ENCODE measurements at places on chromosomes 2 and 18.

GRCh38 chr18:38642711-38643110 is 1077.1 kb upstream of the CELF4 start:
- DNase-seq = no peak

- no peak for DNase-seq
These were observed 40.2 kb downstream of the EFR3B start for GRCh38 chr2:25082002-25082622.

GRCh38 chr2:11945139-11946126 is 199.0 kb downstream of the LPIN1 start:
- no peak for DNase-seq

- DNase-seq = no peak
These were observed 11.0 kb upstream of the PLB1 start for GRCh38 chr2:28484835-28485234.

DNA sequence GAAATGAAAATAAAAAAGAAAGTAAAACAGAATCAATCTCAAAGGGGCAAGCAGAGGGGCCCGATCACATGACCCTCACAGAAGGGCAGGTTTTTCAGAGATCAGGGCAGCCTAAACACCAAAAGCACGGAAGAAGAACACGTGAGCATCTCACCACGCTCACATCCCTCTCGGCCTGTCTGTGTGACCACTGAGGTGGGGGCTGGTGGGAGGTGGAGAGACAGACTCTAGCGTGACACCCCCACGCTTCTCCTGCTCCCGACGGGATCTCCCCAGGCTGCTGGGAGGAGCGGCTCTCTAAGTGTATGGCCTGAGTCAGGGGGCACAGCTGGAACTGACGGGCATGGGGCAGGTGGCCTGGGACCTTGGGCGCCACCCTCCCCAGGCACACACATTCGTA is 23.5 kb upstream of the MTERF4 start:
- DNase-seq = no peak

GRCh38 chr2:234950730-234951663 is 820 bp upstream of the SH3BP4 start:
- no peak for DNase-seq

- no peak for DNase-seq
These were observed 212.5 kb downstream of the ZFP36L2 start for GRCh38 chr2:43013821-43014345.

DNA sequence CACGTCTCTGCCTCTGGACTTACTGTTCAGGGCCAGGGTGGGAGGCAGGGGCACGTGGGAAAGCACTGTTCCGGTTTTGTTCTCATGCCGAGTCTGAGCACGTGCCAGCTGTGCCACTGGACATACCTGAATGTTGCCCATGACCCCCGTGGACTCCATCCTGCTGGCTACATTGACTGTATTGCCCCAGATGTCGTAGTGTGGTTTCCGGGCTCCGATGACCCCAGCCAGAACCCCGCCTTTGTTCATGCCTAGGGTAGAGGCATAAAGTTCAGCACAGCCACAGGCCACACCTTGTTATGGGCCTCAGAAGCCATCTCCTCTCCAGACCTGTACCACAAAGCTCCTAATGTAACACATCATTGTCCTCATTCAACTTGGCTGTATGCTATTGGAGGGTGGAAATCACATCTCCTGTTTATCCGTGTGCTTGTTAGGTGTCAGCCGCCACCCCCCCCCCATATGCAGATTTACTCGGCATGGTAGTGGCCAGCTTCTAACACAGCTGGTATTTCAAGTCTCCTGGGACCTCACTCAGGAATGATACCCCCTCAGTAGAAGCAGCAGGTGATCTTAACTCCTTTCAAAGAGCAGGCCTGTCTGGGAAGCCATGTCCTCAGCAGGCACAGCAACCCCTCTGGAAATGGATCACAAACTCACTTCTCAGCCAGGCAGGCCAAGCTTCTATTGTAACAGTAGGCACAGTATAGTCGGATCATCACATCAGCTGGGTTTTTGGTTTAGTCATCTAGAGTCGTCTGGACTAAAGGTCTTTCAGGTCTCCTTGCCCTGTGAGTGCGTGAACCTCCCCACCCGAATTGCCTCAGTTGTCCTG is 27.6 kb downstream of the CENPO start:
- no peak for DNase-seq

GRCh38 chr2:57450170-57450569 is 596.4 kb upstream of the VRK2 start:
- DNase-seq = no peak

- DNase-seq = no peak
These were observed 119.0 kb downstream of the CERS6 start for GRCh38 chr2:168574856-168575630.

GRCh38 chr18:60506682-60507081 is 134.1 kb upstream of the MC4R start:
- no peak for DNase-seq

GRCh38 chr18:77360315-77361190 is 110.9 kb downstream of the GALR1 start:
- DNase-seq = no peak

GRCh38 chr2:2101924-2102323 is 229.2 kb downstream of the MYT1L start:
- DNase-seq = no peak

GRCh38 chr2:230202430-230203109 is 17.2 kb downstream of the SP110 start:
- DNase-seq = no peak

- no peak for DNase-seq
These were observed 15.3 kb downstream of the WNT10A start for GRCh38 chr2:218895759-218896500.

- peak; percentile 15 for DNase-seq
These were observed 282.7 kb downstream of the PARD3B start for GRCh38 chr2:204827701-204828590.

DNA sequence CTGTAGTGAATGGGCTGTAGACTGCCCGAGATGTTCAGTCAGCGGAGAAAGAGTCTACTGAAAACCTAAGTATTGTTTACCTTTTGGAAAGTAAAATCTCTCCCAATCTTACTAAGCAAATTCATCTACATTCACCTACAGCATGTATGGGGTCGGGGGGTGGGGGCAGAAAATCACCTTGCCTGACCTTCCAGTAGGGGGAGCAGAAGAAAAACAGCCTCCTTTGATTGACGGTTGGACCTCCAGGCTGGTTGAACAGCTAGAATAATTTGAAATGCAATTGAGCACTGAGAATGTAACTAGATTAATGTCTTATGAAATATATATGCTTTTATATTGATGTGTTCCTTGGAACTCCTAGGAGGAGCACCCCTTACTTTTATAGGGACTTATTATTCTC is 10.0 kb downstream of the LRATD1 start:
- no peak for DNase-seq

GRCh38 chr2:168632709-168633121 is 169.7 kb upstream of the NOSTRIN start:
- peak; percentile 52 for DNase-seq

GRCh38 chr2:193517615-193518014 is 1322.9 kb upstream of the TMEFF2 start:
- DNase-seq = no peak

DNA sequence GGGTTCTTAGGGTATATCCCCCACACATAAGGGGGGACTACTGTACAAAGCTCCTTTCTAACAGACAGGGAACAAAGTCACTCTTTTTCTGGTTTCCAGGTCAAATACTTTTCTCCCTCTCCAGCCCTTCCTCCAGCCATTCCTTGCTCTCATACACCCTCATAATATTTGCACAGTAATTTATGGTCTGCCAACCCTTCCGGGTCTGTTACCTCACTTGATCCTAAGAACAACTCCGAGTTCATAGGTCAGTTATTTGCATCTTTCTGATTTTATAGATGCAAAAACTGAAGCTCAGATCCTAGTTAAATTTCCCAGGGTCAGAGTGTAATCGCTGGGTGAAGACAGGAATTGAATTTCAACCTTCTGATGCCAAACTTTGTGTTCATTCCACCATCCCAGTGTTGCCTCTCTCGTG is 14.8 kb upstream of the MATN3 start:
- DNase-seq = no peak

DNA sequence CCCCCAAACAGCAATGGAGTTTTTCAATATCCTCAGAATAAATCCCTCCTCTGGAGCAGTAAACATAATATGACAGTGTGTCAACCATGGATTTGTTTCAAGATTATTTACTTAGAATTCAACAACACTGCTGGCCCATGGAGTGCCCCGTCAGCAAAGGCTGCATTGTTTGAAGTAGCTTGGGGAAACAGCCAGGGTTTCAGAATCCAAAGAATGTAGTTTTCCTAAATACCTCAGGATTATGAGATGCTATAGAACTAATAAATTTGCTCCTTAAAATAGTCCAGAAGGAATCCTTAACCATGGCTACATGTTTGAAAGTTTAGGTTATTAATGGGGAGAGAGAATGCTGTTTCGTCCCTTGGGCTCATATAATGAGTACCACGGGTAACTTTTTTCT is 13.1 kb upstream of the CETN1 start:
- no peak for DNase-seq

GRCh38 chr2:72204786-72205503 is 57.3 kb upstream of the CYP26B1 start:
- DNase-seq = no peak

DNA sequence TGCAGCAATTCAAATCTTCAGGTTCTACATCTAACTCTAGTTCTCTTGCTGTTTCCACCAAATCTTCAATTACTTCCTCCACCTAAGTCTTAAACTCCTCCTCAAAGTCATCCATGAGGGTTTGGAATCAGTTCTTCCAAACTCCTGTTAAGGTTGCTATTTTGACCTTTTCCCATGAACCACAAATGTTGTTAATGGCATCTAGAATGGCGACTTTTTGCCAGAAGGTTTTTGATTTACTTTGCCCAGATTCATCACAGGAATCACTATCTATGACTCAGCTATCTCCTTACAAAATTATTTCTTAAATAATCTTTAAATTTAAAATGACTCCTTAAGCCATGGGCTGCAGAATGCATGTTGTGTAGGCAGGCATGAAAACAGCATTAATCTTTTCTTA is 368.9 kb upstream of the TNP1 start:
- DNase-seq = no peak

GRCh38 chr2:80001701-80002101 is 302.9 kb downstream of the LRRTM1 start:
- no peak for DNase-seq

GRCh38 chr2:192969055-192969454 is 774.3 kb upstream of the TMEFF2 start:
- DNase-seq = no peak

GRCh38 chr18:61284039-61284438 is 49.2 kb upstream of the CDH20 start:
- no peak for DNase-seq

- DNase-seq = no peak
These were observed 28.2 kb upstream of the ATG16L1 start for GRCh38 chr2:233223059-233223894.

DNA sequence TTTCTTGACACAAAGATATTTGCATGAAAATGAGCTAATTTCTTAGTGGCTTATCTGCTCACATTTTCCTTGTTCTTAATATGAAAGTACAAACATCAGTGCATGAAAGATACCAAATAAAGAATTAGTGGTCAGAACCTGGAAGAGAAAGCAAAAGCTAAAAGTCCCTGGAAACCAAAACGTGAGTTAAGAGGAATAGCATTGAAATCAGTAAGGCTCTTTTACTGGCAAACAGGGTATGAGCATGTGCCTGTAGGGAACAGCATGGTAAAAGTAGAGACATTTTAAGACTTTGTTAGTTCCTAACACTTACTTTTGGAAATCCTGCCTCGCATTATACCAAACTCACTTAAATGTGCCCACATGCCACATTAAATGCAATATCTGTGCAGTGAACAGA is 31.9 kb upstream of the CWC22 start:
- no peak for DNase-seq
